ENCODE measurements at places on chromosomes 4 and X.
A peak's percentile ranks its signal among the peaks of the same experiment; 100 is the strongest.

GRCh38 chr4:10762561-10762960, 78.0 kb upstream of the CLNK start:
- DNase-seq = no peak

GRCh38 chr4:83734576-83734975, 198.7 kb downstream of the GPAT3 start:
- no peak for DNase-seq

GRCh38 chrX:21978346-21978745, 37.8 kb downstream of the SMS start:
- DNase-seq = no peak

GRCh38 chrX:1587161-1587560, 4.2 kb upstream of the AKAP17A start:
- DNase-seq = no peak

GRCh38 chr4:10345381-10345784, 111.8 kb downstream of the ZNF518B start:
- no peak for DNase-seq

GRCh38 chr4:182235021-182235795, 8.0 kb upstream of the TENM3 start:
- DNase-seq = no peak

DNA sequence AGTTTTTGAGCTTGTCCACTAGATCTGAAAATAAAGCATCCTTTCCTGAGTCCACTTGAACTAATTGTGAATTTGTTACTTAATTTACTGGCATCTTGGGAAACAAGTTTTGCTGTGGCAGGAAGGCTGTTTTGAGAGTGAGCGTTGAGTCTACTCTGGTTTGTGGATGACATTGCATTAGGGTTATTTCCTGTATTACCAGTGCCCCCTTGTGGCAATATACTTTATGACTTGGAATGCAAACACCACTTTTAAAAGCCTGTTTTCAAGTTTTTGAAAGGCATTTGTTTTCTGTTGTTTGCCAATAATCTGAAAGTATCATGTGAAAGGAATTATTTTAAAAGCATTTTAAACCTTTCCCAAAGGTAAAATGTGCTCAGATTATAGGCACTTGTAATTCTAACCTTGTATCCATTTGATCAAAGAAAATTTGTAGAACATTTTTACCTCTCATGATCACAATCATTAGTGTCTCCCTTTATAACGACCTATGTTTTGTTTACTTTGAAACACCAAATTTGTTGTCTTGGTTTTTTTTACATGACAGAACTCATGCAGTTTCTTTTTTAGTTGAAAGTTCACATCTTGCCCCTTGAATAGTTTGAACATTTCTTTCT, 18.0 kb upstream of the CYP2U1 start:
- DNase-seq = peak; percentile 79

GRCh38 chr4:141350122-141350905, 129.6 kb downstream of the ZNF330 start:
- DNase-seq = no peak

DNA sequence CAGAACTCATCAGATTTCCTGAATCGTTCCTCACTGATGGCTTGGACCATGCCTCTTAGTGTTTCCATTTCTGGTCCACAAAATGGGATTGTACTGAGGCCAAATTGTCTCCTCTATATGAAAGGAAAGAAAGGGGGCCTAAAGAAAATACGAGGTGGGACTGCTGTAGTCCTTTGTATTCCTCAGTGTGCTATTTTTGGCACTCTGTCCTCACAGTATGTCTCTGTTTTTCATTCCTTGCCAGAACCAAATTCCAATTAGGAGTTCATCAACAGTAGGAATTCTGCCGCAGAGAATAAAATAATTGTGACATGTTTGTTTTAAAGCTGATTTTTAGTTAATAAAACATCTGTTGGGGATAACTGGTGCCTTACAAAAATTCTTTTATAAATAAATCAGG, 515.7 kb downstream of the SMARCA1 start:
- no peak for DNase-seq

GRCh38 chr4:170087163-170087700, 2.5 kb downstream of the AADAT start:
- no peak for DNase-seq

Measured in midbrain (tissue), 1 donor.